ENCODE measurements at places on chromosomes 2 and 18.
A peak's percentile ranks its signal among the peaks of the same experiment; 100 is the strongest.

GRCh38 chr2:236250909-236251579 lies 13.2 kb downstream of the ASB18 start:
- no peak for DNase-seq

GRCh38 chr2:216741223-216741593 lies 45.9 kb upstream of the IGFBP5 start:
- DNase-seq, result no peak

DNA sequence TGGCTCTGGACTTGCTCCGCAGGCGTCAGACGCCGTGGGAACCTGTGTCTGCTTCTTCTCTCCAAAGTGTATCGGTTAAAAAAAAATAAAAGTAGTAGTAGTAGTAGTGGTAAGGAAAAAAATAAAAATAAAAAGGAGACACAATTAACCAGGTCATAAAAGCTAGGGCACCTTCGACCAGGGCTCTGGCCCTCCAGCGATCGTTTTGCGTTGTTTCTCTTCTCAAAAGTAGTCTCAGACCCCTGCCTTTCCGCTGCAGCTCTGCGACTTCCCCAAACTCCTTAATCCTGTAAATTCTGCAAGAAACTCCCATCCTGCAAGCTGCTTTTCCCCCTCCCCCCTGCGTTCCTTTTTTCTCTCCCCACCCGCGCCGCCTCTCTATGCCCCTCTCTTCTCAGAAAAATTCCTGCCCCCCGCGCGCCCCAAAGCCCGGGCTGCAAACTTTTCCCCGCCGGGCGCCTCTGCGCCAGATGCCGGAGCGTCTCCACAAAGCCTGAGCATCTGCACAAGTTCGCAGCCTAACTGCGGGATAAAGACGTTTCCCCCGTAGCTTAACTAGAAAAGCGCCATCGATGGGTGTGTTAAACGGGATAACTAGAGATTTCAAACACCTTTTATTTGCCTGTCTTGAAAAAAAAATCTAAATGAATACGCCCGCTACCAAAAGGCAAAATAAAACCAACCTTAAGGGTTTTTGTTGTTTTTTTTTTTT lies 1.8 kb upstream of the SALL3 start:
- DNase-seq, result no peak

GRCh38 chr2:98805412-98806171 lies 74.7 kb upstream of the MGAT4A start:
- no peak for DNase-seq

GRCh38 chr2:8636041-8636491 lies 45.8 kb upstream of the ID2 start:
- no peak for DNase-seq

DNA sequence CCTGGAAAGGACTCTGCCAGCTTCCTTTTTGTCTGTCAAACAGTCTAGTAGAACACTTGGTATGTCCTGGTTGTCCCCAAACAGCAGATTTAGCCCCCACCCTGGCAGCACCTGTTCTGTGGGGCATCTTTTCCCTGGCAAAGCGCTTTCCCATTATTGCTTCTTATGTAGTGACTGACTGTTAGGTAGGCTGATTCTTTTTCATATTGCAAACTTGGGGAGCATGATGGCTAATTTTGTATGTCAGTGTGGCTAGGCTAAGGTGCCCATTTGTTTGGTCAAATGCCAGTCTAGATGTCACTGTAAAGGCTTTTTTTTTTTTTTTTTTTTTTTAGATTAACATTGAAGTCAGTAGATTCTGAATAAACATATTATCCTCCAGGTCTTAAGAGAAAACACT lies 140.2 kb downstream of the MYCN start:
- no peak for DNase-seq

GRCh38 chr2:16189029-16189835 lies 248.9 kb downstream of the MYCN start:
- no peak for DNase-seq

GRCh38 chr18:48662011-48662661 lies 123.3 kb downstream of the CTIF start:
- no peak for DNase-seq

- DNase-seq, result no peak
Observed at GRCh38 chr18:53458944-53459580, 765.4 kb downstream of the MBD2 start.

DNA sequence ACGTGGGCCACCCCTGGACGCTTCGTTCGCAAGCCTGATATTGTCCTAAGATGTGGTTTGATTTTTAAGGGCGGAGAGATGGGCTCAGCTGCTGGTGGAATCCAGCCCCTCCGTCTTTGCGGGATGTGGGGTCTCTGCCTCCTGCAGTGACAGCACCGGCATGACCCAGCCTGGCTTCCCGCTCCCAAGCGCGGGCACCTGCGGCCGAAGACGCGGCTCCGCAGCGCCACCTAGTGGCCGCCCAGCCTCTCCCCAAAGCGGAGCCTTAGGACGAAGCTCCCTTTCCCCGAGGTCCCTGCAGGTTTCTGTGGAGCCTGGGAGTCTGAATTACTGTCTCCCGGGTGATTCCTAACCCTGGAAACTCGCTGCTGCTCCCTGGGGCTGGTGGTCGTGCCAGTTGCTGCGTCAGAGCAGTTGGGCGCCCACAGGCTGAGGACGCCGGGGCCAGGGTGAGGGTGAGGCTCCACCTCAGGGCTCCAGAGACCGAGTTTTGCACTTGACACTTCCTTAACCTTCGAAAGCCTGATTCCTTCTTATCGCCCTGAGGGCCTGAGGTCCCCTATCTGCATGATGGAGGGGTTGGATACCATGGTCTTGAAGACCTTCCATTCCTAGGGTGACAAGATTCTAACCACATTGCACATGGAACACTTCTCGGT lies 137.5 kb downstream of the TPO start:
- peak; percentile 39 for DNase-seq

DNA sequence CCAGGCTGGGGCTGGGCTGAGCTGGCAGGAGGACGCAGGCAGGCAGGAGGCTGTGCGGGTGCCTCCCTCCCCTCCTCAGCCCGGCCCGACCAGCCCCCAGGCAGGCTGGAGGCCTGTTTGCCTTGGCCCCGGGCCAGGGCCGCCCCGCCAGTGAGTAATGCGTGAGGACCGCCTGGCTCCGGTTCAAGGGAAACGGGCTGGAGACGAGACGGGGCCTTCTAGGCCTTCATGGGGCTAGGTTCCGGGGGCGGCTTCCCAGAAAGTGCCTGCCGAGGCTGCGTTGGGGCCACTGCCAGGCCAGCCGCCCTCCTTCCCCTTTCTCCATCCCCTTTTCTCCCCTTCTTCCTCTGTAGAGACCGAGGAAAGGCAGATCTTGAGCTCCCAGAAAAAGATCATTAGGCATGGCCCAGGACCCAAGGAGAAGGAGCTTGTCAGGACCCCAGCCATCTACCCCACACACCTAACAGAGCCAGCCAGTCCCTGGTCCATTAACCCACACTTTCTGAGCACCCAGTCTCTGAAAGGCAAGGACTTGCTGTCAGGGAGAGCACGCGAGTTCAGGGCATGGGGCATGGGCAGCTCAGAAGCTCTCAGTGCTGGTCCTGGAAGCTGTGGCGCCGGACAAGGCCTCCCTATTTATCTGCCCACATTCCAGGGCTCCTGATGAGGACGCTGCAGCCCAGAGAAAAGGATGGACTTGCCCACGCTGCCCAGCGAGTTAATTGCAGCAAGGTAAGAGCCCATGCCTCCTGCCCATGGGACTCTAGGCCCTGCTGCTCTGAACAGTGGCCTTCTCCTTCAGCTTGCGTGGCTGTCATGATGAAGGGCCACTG lies 48.5 kb downstream of the SMAD7 start:
- DNase-seq, result no peak

- DNase-seq, result no peak
Observed at GRCh38 chr18:6414723-6415417, at the start of gene L3MBTL4. Gene L3MBTL4, minus strand, starts transcription at chr18:6414911. Its CDS starts 103,286 bp downstream, at chr18:6311625.

- no peak for DNase-seq
Observed at GRCh38 chr2:79729532-79729931, 216.7 kb downstream of the CTNNA2 start.

GRCh38 chr18:57836557-57836956 lies 33.4 kb upstream of the ATP8B1 start:
- no peak for DNase-seq

- peak; percentile 64 for DNase-seq
Observed at GRCh38 chr2:233053928-233054784, 6.0 kb upstream of the INPP5D start.

- no peak for DNase-seq
Observed at GRCh38 chr2:49754381-49754780, 600.1 kb upstream of the FSHR start.

GRCh38 chr2:86238354-86238753 lies 39.1 kb downstream of the MRPL35 start:
- peak; percentile 27 for DNase-seq

GRCh38 chr18:26757263-26758019 lies 108.1 kb downstream of the AQP4 start:
- DNase-seq, result no peak

DNA sequence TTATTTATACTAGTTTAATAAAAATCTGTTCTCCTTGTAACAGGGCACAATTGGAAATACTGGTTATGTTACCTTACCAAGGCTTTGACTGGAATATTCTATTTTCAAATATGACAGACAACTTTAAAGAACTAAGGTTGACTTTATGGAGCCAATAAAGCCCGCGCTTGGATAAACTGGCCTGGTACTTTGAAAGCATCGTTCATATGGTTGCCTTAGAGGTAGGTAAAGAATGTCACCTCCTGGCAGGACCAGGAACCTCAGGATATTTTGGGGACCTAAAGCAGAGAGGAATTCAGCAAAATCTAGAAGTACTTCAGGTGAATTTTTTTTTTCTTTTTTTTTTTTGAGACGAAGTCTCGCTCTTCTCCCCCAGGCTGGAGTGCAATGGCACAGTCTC lies 71.2 kb upstream of the CREB1 start:
- DNase-seq, result no peak

DNA sequence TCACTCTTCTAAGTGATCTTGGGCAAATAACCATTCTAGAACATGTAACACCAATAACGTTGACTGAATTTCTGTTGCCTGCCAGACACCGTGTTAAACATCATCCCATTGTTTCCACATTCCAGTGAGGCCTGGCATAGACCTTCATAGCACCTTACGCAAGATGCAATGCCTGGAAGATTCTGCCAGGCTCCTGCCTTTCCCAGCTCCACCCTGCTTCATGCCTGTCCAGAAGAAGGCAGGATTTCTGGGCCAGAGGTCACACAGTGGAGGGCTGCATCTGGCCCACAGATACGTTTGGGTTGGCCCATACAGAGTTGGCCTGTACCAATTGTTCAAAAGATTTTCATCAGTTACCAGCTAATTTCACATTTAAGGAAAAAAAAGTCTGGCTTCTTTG lies 46.3 kb downstream of the EN1 start:
- DNase-seq, result no peak

- no peak for DNase-seq
Observed at GRCh38 chr2:120443946-120444345, 98.0 kb downstream of the INHBB start.

DNA sequence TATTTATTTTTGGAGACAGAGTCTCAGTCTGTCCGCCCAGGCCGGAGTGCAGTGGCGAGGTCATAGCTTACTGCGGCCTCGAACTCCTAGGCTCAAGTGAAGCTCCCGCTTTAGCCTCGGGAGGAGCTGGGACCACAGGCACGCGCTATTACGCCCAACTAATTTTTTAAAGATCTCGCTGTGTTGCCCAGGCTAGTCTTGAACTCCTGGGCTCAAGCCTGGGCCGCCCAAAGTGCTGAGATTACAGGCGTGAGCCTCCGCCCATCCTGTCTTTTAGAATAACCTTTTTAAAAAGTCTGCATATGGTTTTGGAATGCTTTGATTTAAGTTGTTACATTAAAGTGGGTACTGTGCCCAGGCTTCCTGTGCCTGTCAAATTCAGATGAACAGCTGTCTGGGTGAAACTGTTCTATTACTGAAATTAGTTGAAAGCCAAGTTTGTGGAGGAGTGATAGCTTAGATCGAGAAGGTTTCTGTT lies 944 bp downstream of the RAB3GAP1 start:
- DNase-seq, result peak; percentile 25

DNA sequence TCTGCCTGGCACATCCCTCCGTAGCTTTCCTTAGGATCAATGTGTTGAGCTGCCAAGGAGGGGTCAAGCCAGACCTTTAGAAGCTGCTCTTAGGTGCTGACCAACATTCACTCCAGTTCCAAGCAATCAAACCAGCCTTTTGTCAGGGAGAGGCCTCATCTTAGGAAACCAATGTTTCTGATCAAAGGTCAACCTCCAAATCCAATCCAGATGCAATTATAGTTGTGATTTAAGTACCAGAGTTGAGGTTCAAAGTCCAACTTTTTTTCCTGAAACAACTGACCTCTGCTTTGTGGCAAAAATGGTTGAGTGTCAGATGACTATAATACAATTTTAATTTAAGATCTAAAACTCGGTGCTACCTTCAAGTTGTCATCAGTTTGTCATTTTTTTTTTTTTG lies 303.4 kb downstream of the ALK start:
- DNase-seq, result no peak

- no peak for DNase-seq
Observed at GRCh38 chr2:199440118-199440517, 17.6 kb downstream of the SATB2 start.

DNA sequence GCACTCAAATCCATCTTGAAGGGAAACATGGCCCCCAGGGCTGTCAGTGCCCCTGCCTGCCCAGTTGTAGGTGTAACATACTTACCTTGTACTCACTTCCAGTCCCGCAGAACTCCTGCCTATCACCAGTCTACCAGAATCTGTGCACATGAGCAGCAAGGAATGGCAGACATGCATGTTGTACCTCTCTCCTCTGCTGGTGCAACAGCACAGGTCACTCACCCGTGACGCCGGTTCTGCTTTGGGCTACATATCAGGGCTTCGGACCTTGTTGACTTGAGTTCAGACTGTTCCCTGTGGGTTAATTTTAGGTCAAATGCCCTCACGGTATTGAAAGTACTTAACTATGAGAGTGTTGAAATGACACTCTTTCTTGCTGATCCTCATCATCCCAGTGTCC lies 215.7 kb downstream of the TPGS2 start:
- no peak for DNase-seq

GRCh38 chr2:12716282-12717190 lies at the start of gene TRIB2:
Gene TRIB2, plus strand, starts transcription at chr2:12716936. Its CDS starts 1,372 bp downstream, at chr2:12718308.
- peak; percentile 92 for DNase-seq

DNA sequence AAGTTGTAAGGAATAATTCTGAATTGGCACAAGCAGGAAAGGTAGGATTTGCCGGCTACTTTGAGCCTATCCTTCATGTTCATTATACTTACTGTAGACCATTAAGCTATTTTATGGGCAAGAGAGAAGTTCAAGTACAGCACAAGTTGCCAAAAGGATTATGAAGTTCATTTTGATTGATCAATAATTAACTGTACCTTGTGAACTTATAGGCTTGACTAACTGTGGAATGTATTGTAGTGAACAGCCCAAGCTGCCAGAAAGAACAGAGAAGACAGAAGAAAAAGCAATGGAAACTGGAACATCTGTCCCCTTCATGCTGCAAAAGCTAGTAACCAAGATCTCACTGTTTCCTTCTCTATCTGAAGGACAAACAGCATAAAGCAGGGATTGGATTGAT lies 810.1 kb upstream of the ZEB2 start:
- DNase-seq, result no peak

DNA sequence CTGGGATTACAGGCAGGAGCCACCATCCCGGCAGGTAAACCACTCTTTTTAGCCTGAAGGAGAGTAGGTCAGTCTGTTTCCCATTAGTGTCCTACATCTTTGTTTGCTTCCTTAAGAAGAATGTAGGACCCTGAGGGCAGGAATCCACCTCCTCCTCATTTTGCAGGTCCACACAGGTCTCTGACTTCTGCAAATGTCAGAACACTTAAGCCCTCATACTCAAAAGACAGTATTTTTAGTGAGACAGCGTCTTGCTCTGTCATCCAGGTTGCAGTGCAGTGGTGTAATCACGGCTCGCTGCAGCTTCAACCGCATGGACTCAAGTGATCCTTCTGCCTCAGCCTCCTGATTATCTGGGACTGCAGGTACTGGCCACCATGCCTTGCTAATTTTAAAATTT lies 9.3 kb downstream of the PSTPIP2 start:
- no peak for DNase-seq
